Epithelial cell of esophagus (primary cell): ENCODE measurements at places on chromosomes 11 and 22.

GRCh38 chr22:19385221-19385906 lies 46.2 kb downstream of the HIRA start:
- no peak for DNase-seq

DNA sequence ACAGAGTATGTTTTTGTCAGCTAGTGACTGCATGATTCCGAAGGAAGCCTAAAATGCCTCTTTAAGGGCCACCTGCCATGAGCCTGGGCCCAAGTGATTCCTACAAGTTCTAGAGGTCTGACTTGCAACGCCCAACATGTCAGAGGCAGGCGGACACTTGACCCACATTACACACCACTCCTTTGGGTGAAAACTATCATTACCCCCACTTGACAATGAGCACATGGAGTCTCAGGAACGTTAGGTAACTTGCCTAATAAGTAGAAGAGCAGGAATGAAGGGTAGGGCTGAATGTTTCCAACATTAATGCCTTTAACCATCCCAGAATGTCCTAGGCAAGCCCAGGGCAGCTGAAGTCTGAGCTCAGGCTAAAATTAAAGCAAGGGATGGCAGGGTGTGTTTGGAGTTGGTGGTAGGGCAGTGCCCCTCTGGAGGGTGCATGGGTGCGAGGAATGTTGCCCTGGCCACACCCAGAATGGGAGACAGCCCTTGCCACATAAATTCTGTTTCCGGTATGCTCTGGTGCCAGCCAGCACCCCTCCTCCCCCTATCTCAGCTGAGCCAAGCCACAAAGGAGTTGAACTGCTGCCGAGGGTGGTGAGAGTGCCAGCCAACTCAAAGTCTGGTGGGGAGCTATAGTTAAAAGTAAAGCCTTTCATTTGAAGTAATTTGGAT lies 2.5 kb downstream of the PLAAT2 start:
- DNase-seq: peak; percentile 74

- DNase-seq: no peak
Observed at GRCh38 chr11:61922539-61922938, 5.2 kb upstream of the RAB3IL1 start.

DNA sequence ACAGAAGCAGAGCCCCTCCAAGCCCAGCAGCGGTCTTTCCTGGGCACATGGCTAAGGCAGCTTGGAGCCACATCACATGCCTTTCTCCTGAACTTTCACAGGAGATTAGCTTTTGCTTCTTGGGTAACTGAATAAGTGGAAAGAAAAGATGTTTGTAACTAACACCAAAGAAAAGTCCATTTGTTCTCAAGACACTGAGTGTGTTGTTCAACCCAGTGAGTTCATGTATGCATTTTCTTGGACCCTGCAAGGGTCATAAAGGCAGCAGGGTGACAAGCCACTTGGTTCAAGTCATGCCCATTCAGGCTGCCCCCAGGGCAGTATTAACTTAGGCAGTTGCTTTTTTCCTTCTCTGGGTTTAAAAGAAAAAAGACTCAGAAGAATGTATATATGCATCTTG lies 203.4 kb downstream of the FAM76B start:
- no peak for DNase-seq

DNA sequence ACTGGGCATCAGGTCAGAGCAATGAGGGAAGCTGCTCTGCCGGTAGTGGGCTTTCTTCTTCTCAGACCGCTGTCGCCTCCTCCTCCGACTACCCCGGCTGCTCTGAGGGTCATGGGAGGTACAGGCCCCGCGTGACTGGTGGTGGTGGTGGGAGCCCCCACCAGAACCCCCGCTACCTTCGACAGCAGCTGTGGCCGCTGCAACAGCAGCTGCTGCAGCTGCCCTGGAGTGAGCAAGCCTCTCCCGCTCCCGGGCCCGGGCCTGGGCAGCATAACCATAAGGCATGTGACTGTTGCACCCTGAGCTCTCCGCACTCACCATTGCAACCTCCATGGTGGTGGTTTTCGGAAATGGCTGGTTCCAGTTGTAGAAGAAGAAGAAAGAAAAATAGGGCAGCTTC lies 4.5 kb downstream of the KCNA4 start:
- DNase-seq: no peak

- DNase-seq: no peak
Observed at GRCh38 chr11:133790995-133791394, 54.3 kb downstream of the SPATA19 start.

- peak; percentile 78 for DNase-seq
Observed at GRCh38 chr11:61985869-61986268, 18.4 kb upstream of the FTH1 start.

DNA sequence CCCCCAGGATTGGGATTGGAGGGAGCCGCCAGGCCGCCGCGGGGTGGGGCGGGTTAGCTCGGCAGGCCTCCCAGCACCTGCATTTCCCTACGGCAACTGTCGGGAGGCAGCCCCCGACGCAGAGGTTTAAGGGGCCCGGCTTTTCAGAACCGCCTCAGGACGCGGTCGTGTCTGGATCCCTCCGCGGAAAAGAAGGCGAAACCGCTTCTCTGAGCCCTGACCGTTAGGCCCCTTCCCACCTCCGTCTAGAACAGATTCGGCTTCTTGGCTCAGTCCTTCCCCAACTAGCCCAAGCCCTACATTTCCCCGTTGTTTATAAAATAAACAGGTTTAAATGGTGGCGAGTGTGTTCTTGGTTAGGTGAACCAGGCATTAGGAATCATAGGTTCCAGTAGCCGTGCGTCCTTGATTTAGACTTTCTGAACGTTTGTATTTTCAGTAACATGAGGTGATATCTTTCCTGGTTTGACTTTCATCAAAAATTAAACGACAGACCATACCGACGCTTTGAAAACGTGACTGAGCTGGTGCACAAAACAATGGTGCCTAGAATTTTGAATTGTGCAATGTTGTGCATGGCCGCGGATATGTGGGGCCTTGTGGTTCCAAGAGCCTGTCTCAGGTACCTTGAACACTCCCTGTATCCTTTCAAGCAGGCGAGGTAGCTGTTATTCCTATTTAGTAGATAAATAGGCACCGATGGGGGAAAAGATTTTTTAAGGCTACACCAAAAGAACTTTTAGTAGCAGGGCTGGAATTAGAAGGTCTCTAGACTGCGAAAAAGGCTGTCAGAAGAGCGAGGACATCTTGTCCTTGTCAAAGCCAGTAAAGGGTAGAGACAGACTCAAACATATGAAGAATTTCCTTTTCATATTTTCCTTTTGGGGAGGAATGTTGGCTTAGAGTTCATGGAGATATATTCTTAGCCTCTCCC lies 1.2 kb upstream of the HSPA8 start:
- peak; percentile 64 for DNase-seq

GRCh38 chr11:35541621-35542375 lies 16.4 kb upstream of the PAMR1 start:
- DNase-seq: peak; percentile 48

- DNase-seq: no peak
Observed at GRCh38 chr11:69270941-69271340, 23.0 kb upstream of the MYEOV start.

- no peak for DNase-seq
Observed at GRCh38 chr11:89177691-89178231, at the start of gene TYR. TSS of gene TYR (plus strand) at chr11:89177875. CDS start at chr11:89177954, 79 bp downstream.

- DNase-seq: no peak
Observed at GRCh38 chr11:76857781-76858410, 2.8 kb upstream of the ACER3 start.

DNA sequence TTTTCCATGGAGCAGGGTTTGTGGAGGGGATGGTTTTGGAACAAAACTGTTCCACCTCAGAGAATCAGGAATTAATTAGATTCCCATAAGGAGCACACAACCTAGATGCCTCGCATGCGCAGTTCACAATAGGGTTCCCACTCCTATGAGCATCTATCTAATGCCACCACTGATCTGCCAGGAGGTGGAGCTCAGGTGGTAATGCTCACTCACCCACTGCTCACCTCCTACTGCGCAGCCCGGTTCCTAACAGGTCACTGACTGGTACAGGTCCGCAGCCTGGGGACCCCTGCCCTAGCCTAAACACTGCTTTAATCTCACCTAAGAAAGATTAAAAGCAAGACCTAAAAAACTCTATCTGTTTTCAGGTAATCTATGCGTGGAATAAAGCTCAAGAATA lies 553.0 kb downstream of the JRKL start:
- DNase-seq: no peak

- no peak for DNase-seq
Observed at GRCh38 chr22:35484651-35485556, 55.7 kb upstream of the RASD2 start.
